ENCODE measurements at places on chromosomes 1 and 21.

GRCh38 chr1:157241185-157241538 is 103.0 kb upstream of the ETV3 start:
- DNase-seq: no peak

GRCh38 chr1:72375226-72375625 is 92.9 kb upstream of the NEGR1 start:
- no peak for DNase-seq

GRCh38 chr1:168556647-168557046 is 12.8 kb upstream of the XCL2 start:
- DNase-seq: no peak

DNA sequence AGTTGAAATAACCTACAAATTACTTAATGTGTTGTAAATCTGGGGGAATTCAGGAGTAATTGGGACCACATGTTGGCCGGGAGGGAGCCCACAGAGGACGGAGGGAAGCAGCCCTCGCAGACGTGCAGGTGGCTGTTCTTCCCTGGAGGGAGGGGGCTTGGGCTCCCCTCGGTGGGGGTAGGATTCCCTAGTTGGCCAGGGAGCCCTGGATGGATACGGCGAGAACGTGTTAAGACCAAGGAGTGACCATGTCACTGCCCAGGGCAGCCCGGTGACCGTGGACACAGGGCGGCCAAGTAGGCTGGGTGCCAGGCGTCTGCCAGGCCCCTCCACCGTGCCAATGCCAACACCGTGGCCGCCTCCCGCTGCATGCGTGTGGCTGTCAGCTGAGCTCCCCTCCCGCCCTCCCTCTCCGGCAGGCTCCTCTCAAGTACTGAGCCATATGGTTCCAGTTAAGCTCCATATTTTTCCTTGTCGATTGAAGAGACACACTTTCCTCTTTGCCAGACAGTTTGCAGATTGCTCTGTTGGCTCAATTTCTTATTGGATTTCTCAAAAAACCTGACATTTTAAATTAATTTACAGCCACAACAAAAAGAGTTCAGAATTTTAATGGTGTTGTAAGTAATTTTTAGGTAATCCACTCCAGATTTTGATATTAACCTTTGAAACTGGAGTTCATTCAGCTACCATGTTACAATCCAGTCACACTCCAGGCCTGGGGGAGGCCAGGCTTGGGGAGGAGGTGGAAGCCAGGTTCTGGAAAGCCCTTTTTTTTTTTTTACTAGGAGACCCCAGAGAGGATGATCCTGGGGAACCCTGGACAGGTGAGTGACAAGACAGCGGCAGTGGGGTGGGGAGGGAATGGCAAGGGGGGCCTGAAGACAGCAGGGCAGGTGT is 71.2 kb downstream of the CASZ1 start:
- DNase-seq: no peak

DNA sequence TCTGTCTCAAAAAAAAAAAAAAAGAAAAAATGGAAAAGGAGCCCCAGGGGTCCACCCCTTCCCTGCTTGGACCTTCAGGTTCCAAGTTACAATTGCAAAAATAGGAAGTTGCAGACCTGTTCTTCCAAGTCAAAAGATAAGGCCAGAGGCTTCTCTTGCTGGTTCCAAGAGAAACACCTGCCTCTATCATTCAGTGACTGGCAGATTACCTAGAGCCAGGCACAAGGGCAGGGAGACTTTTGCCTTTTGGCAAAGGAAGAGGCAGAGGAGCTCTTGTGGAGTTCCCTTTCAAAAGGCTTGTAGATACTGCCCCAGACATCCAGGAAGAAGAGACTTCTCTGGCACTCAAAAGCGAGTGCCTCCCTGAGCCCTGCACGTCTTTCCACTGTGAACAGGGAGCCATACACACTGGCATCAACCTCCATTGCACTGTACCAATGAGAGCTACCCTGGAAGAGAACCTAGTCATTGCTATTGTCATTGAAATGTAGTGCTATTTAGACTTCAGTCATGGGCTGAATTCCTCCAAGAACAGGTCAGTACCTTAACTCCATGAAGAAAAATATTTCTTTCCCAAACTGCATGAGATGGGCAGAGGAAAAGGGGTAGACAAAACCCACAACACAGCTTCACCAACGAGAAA is 91.2 kb downstream of the LMX1A start:
- no peak for DNase-seq

GRCh38 chr1:190439447-190439846 is 38.2 kb downstream of the BRINP3 start:
- no peak for DNase-seq

DNA sequence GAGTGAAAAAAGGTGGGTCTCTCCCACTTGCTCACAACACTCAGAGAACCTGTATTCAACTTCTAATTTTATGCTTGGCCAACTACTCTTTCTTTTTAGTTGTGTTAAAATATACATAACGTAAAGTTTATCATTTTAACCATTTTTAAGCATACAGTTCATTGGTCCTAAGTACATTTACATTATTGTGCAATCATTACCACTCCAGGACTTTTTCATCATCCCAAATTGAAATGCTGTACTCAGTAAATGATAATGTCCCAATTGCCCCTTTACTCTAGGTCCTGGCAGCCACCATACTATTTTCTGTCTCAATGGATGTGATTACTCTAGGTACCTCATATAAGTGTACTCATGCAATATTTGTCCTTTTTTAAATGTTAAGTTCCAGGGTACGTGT is 212.3 kb upstream of the PLXNA2 start:
- DNase-seq: no peak

- no peak for DNase-seq
Measured at GRCh38 chr1:158334526-158335212, 3.3 kb upstream of the CD1B start.

GRCh38 chr1:147534386-147534785 is 6.9 kb upstream of the BCL9 start:
- no peak for DNase-seq

GRCh38 chr1:103156966-103157365 is 48.6 kb upstream of the COL11A1 start:
- DNase-seq: no peak

GRCh38 chr1:155499953-155500639 is 62.5 kb downstream of the ASH1L start:
- DNase-seq: no peak

DNA sequence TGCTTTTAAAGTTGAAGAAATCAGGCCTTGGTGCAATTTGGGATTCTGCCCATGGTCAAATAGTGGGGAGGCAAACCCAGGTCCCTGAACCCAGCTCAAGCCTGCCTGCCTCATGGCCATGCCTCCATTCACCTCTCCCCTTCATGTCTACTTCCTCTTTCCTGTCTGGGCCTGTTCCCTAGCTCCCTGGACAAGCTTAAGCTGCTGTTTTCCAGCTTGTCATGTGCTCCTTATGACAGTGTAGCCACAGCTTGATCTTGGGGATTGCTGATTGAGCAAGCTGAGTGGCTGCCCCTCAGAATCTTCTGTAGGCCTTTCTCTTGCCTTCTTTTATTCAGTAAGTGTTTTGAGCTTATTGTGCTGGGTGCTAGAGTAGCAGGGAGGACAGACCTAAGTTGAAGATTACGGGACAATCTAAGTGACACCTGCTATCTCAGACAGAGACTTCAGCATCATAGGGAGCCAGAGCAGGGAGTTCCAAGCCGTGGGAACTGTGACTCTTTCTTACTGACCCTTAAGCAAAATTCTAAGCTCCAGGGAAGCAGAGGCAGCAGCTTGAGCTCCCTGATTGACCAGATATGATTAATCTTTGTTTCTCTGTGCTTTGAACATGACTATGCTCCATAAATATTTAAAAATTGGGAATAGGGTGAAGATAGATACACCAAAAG is 520 bp upstream of the MR1 start:
- DNase-seq: no peak

- no peak for DNase-seq
Measured at GRCh38 chr21:20646431-20647165, 351.6 kb upstream of the NCAM2 start.
